ENCODE measurements at places on chromosomes 3 and 15. TPM values are rescaled to one million over a fixed set of nuclear protein-coding genes. Genes with fewer than 3 reads are reported as not detected.

DNA sequence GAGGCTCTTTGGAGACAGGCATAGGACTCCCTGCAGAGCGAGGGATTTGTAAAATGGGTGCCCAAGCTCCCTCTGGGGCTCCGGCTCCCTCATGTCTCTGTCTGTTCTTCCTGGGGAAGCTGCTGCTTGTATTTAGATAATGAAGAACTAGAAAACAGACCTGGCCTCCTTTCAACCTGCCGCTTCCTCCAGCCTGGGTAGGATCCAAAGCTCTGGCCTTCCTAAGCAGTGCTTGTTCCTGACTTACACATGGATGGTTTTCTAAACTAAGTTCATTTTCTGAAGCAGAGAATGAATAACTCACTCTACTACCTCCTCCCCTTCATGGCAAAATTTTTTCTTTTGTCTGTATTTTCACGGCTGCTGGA is 36.9 kb upstream of the MYZAP start:
- DNase-seq: no peak

DNA sequence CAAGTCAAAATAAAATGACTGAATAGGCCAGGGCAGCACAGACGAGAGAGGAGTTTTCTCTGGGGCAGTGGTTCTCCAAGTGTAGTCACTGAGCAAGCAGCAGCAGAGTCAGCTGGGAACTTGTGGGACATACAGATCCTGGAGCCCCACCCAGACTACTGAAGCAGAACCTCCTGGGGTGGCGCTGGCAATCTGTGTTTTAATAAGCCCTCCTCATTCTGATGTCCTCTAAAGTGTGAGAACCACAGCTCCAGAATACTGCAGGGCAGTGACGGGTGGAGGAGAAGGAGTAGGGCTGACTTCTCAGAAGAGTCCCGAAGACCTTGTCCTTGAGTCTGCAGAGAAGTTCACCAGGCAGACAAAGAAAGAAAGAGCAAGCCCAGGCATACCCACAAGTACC is 251.3 kb upstream of the HES1 start:
- DNase-seq: no peak

GRCh38 chr3:134517791-134518190 is 31.9 kb downstream of the CEP63 start:
- no peak for DNase-seq

DNA sequence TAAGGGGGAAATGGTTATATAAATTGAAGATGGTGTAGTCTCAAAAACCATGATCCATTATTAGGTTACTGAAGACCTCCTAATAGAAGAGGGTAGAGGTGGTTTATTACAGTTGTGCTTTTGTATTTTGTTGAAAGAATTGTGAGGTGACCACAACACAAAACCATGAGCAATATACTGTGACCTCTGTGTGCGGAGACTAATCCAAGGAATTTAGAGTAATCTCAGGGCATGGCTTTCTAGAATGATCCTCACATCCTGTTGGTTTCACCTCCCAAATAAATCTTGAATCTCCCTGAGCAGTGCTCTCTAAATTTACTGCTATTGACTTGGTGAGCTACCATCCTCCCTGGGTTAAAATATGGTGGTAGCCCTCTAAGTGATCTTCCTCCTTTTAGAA is 52.3 kb downstream of the PTPRG start:
- DNase-seq: no peak

- no peak for DNase-seq
Measured at GRCh38 chr15:41975669-41976068, 3.3 kb upstream of the EHD4 start.

GRCh38 chr15:33154351-33155166 is 40.0 kb downstream of the FMN1 start:
- DNase-seq: no peak

DNA sequence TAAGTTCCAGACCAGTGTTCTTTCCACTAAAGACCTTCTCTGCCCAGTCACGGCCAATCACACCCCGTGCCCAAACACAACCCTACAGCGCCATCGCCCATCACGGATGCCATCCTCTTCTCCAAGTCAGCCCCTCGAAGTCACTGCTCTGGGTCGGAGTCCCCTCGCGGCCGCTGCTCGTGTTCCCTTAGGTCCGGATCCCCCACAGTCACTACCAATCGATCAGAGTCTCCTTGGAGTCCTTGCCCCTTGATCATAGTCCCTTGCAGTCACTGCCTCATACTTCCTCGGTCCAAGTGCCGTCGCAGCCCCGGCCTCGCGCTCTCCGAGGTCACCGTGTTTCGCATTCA is 461 bp downstream of the PCYT1A start:
- no peak for DNase-seq

- no peak for DNase-seq
Measured at GRCh38 chr3:196097373-196098154, 15.7 kb upstream of the TFRC start.

DNA sequence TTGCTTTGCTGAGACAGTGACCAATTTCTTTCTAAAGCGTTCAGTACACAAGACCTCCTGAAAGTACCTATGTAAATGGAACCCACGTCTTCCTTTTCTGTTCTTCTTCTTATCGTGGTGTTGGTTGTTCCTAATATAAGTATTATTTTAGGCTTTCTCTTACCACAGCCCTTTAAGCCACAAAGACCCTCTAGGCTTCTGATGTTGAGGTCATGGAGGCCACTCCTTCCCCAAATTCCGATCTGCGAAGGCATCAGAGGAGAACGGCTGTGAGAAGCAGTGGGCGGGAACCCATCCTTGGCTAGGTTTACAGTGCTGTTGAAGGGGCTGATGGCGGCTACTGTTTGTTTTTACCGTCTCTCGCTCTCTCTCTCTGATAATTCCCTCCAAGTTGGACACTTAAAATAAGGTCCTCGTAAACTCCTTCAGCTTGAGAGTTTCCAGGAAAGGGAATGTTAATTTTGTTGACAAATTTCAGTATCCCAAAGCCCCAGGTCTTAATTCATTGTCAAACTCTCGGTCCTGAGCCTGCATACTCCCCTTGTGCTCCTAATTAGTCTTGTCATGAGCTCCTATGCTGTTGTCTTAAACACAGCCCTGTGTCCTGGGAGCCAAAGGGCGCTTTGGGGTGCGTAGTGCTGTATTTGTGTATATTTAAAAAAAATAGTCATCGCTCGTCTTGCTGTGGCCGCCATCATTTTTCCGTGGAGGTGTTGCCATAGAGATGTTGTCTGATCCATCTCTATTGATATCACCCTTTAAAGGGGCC is 178.8 kb downstream of the OPA1 start:
- DNase-seq: no peak

- no peak for DNase-seq
Measured at GRCh38 chr3:162517110-162517509, 1020.5 kb downstream of the OTOL1 start.

DNA sequence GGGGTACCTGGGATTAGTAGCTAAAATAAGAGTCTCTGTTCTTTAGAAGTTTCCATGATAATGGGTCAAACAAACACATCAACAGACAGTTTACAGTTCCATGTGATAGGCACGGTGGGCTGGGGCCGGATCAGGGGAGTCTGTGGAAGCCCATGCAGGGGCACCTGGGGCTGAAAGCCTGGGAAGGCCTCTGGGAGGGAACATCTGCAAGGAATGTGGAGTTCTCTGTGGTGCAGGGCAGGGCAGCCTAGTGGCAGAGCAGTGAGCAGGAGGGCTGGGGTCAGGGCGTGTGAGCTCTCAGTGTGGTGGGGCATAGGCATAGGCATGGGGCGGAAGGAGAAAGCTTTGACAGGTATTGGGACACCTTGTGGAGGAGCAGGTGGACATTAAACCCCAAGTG is 207.7 kb upstream of the TRIM42 start:
- DNase-seq: no peak

DNA sequence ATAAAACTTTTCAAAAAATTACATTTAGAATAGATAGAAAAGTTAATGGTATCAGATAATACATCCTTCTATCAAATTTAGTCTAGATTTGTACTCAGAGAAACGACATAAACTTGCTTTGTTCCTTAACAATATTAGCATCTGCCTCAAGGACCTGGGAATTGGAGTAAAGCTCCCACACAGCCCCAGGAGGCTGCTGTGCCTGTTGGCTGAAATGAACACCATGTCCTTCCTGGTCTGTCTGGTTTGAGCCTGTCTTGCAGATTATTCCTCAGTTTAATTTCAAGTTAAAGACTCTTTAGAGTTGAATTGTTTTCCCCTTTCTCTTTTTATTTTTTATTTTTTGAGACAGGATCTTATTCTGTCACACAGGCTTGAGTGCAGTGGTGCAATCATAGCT is 19.4 kb downstream of the GNB5 start:
- DNase-seq: no peak

PEAK1 gene
- total RNA-seq: 38.0 TPM
